AG20443 (cell line): ENCODE measurements at places on chromosomes 16 and 17.

- DNase-seq: no peak
These were observed 49.9 kb downstream of the TEX14 start for GRCh38 chr17:58641887-58642311.

DNA sequence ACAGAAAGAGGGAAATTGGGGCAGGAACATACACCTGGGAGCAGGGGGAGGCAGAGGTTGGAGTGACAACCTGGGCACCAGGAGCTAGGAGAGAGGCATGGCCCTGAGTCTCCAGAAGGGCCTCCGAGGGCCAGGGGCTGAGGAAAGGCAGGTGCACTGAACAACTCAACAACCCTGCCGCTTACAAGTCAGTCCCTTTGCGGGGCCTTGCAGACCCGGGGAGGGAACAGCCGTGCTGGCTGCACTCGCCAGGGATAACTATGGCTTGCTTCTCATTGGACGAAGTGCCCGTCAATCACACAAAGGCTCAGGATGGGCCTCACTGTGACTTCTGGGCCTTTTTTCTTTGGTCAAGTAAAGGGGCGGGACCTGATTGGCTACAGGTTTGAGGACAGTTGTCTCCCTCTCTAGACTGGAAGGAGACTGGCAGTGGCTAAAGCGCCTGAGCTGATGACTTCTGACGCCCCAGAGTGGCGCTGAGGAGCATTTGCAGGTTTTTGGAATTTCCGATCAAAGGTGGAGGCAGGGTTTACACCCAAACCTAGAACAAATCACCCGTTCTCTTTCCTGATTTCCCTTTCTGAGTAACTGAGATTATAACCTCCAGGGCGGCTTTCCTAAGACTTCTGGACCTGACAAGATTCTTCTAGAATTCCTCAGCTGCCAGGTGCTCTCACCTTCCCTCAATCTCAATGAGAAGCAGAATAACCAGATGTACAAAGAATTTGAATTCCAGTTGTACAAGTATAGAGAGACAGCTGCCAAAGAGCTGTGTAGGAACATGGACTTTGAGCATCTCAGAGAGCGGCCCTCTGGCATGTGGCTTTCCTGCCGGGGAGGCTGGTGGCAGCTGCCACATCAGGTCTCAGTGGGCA lies 27.6 kb upstream of the ST6GALNAC2 start:
- no peak for DNase-seq

- no peak for DNase-seq
These were observed 2.0 kb downstream of the TNK1 start for GRCh38 chr17:7382901-7383300.

GRCh38 chr16:30947859-30948666 lies 805 bp upstream of the ORAI3 start:
- DNase-seq: peak; percentile 93

DNA sequence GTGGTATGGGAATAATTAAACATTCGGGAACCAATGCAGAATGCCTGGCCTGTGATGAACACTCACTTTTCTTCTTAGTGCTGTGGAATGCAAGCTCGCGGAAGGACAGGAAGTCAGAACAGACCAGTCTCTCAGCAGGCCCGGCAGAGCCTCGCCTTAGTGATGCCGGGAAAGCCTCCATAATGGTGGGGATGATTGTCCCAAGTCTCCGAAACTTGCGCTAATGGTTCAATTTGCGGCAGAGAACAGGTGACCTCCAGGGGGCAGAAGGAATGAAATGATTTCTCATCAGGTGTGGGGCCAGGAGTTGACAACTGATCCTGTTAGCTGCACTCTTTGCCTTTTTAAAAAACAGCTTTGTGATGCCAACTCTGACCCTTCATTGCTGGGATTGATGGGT lies 170.6 kb downstream of the GSG1L start:
- DNase-seq: no peak
